K562 (cell line): ENCODE measurements at places on chromosomes 5 and 9. TPM values are rescaled to one million over a fixed set of nuclear protein-coding genes. Genes with fewer than 3 reads are reported as not detected.
A peak's percentile ranks its signal among the peaks of the same experiment; 100 is the strongest.

DNA sequence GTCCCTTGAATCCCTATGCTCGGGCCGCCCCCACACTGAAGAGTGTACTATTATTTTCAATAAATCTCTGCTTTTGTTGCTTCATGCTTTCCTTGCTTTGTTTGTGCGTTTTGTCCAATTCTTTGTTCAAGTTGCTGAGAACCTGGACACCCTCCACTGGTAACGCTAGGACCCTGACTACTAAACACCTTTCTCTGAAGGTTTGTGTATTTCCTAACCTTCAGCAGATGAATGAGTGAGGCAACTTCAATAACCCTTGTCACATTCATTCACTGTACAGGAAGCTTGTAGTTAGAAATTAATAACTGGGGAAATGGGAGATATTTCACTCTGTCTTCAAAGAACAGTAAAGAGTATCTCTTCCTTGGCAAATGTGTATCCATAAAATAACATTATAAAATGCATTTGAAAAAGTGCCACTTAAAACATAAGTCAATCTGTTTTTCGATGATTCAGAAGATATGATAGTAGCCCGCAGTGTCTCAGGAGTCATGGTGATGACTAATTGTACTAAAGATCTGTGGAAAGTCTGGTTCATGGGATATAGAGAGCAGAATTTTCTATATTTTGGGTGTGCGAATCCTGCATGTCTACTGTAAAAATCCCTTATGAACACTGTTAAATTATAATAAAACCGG lies 43.2 kb upstream of the ANKH start:
- DNase-seq: no peak

DNA sequence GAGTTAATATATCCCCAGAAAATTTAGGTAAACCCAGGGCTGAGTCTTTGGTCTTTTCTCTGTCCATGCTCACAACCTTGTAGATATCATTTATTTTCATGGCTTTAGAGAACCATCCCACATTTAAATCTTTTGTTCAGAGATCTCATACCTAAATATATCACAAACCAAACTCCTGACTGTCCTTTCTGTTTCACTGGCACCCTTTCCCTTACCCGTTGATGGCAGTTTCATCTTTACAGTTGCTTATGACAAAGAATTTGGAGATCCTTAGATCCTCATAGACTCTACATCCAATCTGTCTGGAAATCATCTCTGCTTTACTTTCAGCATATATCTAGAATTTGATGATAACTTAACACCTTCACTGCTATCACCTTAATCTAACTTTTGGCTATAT lies 19.2 kb downstream of the RNF180 start:
- DNase-seq: no peak

DNA sequence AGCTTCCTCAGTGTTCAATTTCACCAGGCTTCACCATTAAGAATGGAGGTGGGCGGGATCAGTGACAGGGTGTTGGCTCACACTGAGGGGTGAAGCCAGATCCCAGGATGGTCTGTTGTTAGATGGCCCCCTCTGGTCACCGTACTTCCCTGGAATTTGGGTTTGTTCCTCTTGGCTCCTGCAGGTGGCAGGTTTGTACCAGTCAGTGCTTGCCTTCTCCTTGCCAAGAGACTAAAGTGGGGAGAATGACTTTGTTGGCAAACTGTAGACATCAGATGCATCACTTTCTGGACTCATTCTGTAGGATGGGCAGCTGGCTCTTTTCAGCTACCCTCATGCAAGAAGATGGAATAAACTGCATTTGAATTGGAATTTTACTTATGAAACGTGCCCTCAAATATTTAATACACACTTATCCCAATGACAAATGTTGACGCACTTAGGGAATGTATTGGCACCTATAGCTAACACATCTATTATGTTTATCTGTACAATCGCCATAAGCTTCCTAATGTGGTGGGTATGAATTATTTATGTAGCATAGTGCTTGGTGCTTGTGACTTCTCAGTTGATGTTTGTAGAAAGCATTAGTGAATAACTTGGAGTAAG lies 31.4 kb upstream of the ANKRD55 start:
- DNase-seq: peak; percentile 62

GRCh38 chr9:73093740-73094379 lies 57.8 kb upstream of the ANXA1 start:
- no peak for DNase-seq

DNA sequence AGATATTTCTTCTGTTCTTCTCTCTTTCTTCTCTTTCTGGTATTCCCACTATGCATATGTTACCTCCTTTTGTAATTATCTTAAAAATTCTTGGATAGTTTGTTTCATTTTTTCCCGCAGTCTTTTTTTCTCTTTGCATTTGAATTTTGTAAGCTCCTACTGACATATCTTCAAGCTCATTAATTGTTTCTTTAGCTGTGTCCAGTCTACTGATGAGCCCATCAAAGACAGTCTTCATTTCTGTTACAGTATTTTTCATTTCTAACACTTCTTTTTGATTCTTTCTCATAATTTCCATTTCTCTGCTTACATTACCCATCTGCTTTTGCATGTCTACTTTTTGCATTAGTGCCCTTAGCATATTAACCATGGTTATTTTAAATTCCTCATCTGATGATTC lies 44.7 kb upstream of the UNC5A start:
- DNase-seq: no peak

DNA sequence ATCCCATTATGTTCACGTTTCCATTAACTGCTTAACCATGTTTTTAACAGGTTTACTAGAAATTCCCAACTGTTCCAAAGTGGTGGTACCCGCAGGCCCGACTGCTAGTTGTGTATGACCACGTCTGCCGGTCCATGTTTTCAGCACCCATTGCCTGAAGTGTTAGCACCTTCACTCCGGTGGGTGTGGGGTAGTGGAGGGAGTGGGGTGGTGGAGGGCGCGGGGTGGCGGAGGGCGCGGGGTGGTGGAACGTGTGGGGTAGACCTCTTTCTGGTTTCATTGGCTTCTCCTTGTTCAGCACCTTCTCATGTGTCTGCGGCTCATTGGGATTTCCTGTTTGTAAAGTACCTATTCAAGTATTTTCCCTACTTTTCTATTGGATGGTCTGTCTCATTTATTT lies 37.7 kb downstream of the TPPP start:
- DNase-seq: no peak

- no peak for DNase-seq
Measured at GRCh38 chr5:142358121-142358520, 33.3 kb upstream of the SPRY4 start.

DNA sequence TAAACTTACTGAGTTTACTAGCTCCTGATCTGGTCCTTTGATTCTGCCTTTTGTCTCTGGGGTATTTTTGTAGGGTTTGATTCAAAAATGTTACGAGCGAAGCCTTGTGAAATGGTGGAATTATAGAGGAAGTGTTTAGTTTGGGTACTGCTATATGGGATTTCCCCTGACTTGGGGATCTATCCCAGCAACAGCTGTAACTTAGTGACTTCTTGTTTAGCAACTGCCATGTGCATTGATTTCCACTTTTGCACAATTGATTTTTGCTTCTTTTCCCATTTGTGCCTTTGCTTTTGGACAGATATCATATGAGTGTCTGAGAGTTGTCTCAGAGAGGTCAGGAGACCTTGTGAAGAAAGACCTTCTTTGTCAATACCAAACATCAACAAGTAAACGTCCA lies 248.5 kb upstream of the DAP start:
- no peak for DNase-seq

DNA sequence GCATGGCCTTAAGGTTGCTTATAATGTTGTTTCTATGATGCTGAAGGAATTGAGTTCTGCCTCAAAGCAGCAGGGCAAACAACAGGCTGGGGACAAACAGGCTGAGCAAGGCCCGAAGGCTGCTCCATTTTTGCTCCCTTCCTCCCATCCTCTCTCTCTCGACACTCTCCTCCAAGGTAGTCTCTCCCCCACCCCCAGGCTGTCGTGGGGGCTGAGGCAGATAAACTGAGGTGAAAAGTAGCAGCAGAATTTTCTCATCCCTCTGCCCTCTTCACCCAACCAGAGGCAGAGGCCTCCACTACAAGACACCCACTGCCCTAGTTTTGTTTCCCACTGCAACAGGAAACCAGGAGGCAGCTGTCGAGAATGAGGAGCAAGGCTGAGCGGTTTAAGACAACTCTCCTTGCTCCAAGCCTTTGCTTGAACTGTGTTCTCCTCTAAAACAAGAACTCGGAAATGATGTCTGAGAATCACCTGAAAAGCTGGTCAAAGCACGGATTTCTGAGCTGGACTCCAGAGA lies 13.5 kb upstream of the GNA14 start:
- DNase-seq: no peak

GRCh38 chr9:107784235-107784958 lies 294.8 kb upstream of the KLF4 start:
- peak; percentile 84 for DNase-seq

Gene NOXA1
- 0.63 and 1.2 TPM in 2 replicates for total RNA-seq

Gene CDKN2B-AS1
- total RNA-seq: 0.09 TPM in 1 of 2 replicates, not detected in the other

Gene PCDHGA5
- 0.13 and 0.18 TPM in 2 replicates for total RNA-seq

Gene DRD1
- not detected in 2 replicates for total RNA-seq
